EL (cell line): ENCODE measurements at places on chromosomes 3 and 15.

GRCh38 chr3:150736903-150737832 lies 25.8 kb downstream of the SIAH2 start:
- DNase-seq: no peak

DNA sequence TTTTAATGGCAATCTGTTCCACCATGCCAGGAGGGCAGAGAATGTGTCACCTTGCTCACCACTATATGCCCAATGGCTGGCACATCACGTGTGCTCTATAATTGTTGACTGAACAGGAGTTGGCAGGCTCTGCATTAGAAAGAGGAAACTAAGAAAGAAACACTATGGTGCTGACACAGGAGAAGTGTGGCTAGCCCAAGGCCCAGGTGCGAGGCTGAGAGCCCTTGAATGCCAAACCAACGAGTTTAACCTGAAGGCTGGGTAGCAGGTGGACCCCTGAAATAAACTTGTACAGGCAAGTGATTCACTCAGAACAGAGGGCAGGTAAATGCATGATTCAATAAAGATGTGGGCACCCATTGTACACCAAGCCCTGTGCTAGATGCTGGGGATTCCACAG lies 2.4 kb downstream of the CHCHD4 start:
- DNase-seq: no peak

- no peak for DNase-seq
These were observed 557.8 kb upstream of the CFAP20DC start for GRCh38 chr3:59607656-59608055.

DNA sequence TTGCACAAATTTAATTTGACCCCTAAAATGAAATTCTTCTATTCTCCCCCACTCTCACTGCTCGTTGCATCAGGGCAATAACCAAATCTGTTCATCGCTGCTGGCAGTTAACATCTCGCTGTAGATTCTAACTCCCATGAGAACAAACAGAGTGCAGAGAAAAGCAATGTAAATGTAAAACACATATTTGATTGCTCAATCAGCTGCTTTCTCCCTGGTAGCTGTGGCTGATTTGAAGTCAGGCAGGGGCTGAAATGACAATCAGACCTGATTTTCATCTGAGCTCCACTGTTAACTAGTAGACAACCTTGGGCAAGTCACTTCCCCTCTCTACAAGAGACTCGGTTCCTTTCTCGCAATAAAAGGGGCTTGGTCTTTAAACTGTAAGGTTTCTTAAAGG lies 119.8 kb upstream of the CPNE4 start:
- DNase-seq: no peak

GRCh38 chr15:78067328-78068228 lies 9.9 kb downstream of the TBC1D2B start:
- peak; percentile 64 for DNase-seq

GRCh38 chr3:24829629-24830229 lies 335.1 kb upstream of the THRB start:
- peak; percentile 7 for DNase-seq
